Activated CD8-positive, alpha-beta T cell treated with anti-CD3 and anti-CD28 coated beads, Interleukin-2, amount 10 ng/mL, durations not matched to agents 7 days and 5 days (primary cell): ENCODE measurements at places on chromosomes 12 and 14. TPM values are rescaled to one million over a fixed set of nuclear protein-coding genes. Genes with fewer than 3 reads are reported as not detected.

- no peaks in the 10 kb centered on the region for H3K27me3 ChIP-seq
- DNase-seq: no peak
- H3K27ac ChIP-seq: peak overlapping the region; percentile 6
- peak overlapping the region; percentile 86 for H3K4me3 ChIP-seq
- H3K36me3 ChIP-seq: peaks cover 61% of the 10 kb centered on the region
Measured at GRCh38 chr14:61749867-61750266, 12.4 kb upstream of the SNAPC1 start.

DNA sequence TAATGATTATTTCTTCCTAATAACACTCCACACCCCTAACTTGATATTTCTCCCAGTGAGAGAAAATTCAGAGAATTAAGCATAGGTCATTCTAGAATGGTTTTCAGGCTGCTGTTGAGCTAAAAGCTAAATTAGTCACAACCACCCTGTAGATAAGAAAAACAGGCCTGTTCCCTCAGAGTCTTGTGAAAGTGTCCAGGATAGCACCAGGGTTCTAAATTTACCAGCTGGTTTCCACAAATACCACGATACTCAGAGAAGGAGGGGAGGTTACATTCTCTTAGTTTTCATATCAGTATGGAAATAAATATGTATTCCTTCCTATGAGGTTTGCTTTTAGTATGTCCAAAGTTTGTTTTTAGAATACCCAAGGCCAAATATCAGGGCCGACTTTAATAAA, 66.0 kb upstream of the YARS2 start:
- no peak overlapping the region for H3K4me3 ChIP-seq
- H3K27me3 ChIP-seq: no peaks in the 10 kb centered on the region
- no peaks in the 10 kb centered on the region for H3K4me1 ChIP-seq
- no peaks in the 10 kb centered on the region for H3K36me3 ChIP-seq
- no peak overlapping the region for H3K27ac ChIP-seq

GRCh38 chr12:112357214-112357613, 25.0 kb downstream of the HECTD4 start:
- H3K27me3 ChIP-seq: no peaks in the 10 kb centered on the region
- no peak overlapping the region for H3K27ac ChIP-seq
- H3K36me3 ChIP-seq: no peaks in the 10 kb centered on the region
- peaks cover 5% of the 10 kb centered on the region for H3K4me1 ChIP-seq
- no peak overlapping the region for H3K4me3 ChIP-seq

DNA sequence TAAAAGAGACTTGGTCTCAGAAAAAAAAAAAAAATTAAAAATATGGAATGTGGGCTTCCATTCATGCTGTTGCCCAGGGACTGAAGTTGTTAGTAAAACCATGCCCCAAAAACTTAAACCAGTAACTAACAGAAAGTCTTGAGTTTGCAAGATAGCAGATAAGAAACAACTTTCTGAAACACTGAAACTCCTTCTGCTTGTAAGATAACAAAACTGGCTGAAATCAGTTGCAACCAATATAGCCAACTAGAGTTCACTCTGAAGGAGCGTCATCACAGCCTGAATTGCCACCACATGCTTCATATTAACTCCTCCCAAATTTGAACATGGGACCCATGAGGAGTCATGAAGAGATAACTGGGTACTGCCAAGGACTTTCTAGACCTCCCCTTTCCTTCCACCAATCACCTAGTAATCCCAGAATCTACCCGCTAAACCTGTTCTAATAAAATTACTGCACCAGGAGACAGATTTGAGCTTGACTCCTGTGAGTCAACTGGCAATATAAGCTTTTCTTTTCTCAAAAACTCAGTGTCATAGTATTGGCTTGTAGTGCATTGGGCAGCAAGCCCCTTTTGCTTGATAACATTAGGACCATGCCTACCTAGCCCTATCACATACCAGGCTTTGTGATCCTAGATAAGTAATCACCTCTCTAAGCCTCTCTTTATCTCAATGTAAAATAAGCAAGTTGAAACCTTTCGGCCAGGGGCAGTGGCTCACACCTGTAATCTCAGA, 53.6 kb downstream of the R3HDM2 start:
- no peak for DNase-seq
- no peak overlapping the region for H3K27ac ChIP-seq
- H3K27me3 ChIP-seq: no peaks in the 10 kb centered on the region
- no peaks in the 10 kb centered on the region for H3K4me1 ChIP-seq

DNA sequence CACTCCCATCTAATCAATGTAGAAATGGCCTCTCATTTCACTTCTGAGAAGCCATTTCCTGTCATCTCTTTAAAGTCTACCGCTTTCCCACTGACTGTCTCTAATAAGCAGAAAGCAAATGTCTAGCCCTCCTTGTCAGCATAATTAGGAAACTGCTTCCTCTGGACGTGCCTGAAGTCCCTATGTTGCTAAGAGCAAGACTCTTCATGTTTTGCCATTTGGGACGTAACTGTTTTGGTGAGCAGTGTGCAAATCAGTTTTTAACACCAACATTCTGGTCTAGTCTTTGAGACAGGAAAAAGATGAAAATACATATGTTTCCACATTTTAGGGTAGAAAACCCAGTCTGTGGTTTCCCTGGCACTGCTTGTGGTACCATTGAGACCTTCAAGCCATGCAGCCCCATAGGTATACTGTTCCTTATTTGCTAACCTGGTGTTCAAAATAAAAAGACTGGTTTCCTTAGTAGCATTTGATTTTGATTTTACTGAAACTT, 22.2 kb downstream of the IFNG start:
- H3K36me3 ChIP-seq: peaks cover 27% of the 10 kb centered on the region
- peak overlapping the region; percentile 40 for H3K4me3 ChIP-seq
- no peaks in the 10 kb centered on the region for H3K27me3 ChIP-seq
- peak overlapping the region; percentile 87 for H3K27ac ChIP-seq
- H3K4me1 ChIP-seq: peaks cover 52% of the 10 kb centered on the region

DNA sequence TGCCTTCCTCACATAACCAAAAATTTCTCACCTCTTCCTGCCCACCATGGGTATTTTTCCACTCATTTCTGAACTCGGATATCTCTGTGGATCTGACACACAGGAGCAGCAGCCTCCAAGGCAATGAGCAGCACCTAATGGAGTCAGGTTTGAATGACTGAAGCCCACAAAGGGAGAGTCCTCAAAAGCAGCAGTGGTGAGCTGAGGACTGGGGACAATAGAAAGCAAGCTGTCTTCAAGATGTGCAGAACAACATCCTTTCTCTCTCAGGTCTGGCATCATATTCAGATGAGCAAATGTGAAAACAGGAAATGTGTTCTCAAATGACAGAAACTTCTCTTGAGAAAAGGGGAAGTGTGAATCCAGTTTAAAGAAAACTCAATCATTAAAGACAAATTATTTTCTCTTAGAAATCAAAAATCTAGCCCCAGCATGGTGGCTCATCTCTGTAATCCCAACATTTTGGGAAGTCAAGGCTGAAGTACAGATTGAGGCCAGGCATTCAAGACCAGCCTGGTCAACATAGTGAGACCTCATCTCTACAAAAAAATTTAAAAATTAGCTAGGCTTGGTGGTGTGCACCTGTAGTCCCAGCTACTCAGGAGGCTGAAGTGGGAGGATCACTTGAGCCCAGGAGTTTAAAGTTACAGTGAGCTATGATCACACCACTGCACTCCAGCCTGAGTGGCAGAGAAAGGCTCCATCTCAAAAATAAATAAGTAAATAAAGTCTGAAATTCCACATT, 54.2 kb downstream of the C12orf42 start:
- DNase-seq: peak; percentile 65
- no peaks in the 10 kb centered on the region for H3K27me3 ChIP-seq
- H3K4me1 ChIP-seq: peaks cover 34% of the 10 kb centered on the region
- peaks cover 12% of the 10 kb centered on the region for H3K36me3 ChIP-seq
- H3K27ac ChIP-seq: peak overlapping the region; percentile 99

DIO3 gene
- not detected for total RNA-seq

PTCSC3 gene
- not detected for total RNA-seq

PLEK2 gene
- total RNA-seq: not detected
